ENCODE measurements at places on chromosomes 11 and 22. TPM values are rescaled to one million over a fixed set of nuclear protein-coding genes. Genes with fewer than 3 reads are reported as not detected.
A peak's percentile ranks its signal among the peaks of the same experiment; 100 is the strongest.

GRCh38 chr22:37684803-37685615 lies 1.1 kb upstream of the NOL12 start:
- no peak for DNase-seq

GRCh38 chr11:61116426-61117167 lies 14.3 kb downstream of the CD5 start:
- no peak for DNase-seq

GRCh38 chr22:44211256-44211945 lies 30.7 kb downstream of the PARVG start:
- peak; percentile 93 for DNase-seq

- no peak for DNase-seq
Measured at GRCh38 chr11:77069969-77070582, 3.3 kb downstream of the CAPN5 start.

- no peak for DNase-seq
Measured at GRCh38 chr22:39236321-39237317, 8.2 kb downstream of the PDGFB start.

GRCh38 chr22:29820961-29821290 lies 17.1 kb downstream of the ASCC2 start:
- DNase-seq, result no peak

DNA sequence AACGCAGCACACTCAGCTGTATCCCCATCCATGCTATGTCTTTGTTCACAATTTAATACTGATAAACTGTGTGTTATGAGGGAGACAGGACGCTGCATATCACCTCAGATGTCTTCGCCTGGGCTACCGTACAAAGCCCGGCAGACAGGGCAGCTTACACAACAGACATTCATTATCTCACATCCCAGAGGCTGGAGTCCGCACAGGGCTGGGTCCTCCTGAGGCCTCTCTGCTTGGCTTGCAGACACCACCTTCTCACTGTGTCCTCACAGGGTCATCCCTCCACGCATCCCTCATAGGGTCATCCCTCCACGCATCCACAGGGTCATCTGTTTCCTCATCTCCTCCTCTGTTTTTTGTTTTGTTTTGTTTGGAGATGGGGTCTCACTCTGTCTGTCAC lies 61.2 kb downstream of the SHANK2 start:
- no peak for DNase-seq

DNA sequence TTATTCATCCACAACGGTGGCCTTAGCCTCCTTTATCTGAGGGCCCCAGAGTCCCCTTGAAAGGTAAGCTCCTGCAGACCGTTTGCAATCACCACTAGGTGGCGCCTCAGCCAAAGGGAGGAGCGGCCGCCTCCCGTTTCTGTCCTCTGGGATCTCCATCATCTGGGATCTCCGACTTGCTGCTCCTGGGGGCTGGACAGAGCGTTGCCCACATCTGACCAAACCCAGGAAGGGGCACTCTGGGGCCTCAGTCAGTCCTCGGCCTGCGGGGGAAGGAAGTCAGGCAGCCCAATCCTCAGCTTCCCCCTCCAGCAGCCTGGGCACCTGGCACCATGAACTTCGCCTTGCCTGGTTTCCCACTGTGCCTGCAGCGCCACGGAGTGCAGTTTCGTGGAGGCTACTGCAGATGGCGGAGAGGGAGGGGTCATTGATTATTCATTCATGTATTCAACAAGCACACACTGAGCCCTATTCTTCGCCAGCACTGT lies 23.5 kb downstream of the TP53I11 start:
- DNase-seq, result no peak

DNA sequence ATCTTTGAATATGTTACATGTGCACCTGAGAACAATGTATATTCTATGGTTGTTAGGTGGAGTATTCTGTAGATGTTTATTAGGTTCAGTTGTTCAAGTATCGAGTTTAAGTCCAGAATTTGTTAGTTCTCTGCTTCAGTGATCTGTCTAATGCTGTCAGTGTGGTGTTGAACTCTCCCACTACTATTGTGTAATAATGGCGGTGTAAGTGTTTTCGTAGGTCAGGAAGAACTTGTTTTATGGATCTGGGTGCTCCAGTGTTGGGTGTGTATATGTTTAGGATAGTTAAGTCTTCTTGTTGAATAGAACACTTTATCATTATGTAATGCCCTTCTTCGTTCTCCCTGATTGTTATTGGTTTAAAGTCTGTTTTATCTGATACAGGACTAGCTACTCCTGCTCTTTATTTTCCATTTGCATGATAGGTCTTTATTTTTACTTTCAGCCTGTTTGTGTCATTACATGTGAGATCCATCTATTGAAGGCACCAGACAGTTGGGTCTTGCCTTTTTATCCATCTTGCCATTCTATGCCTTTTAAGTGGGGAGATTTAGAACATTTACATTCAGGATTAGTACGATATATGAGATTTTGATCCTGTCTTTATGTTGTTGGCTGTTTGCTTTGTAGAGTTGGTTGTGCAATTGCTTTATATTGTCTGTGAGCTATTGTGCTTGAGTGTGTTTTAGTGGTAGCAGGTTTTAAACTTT lies 121.6 kb downstream of the DDX10 start:
- DNase-seq, result no peak

- no peak for DNase-seq
Measured at GRCh38 chr22:42288791-42289190, 18.3 kb upstream of the TCF20 start.

GRCh38 chr22:47995264-47995627 lies 1232.8 kb downstream of the TBC1D22A start:
- peak; percentile 22 for DNase-seq

GRCh38 chr11:57746920-57747319 lies 4.7 kb downstream of the BTBD18 start:
- no peak for DNase-seq

- no peak for DNase-seq
Measured at GRCh38 chr11:57294225-57295131, 30.3 kb downstream of the TNKS1BP1 start.

- DNase-seq, result no peak
Measured at GRCh38 chr22:41368543-41369423, 13.0 kb upstream of the TEF start.

DNA sequence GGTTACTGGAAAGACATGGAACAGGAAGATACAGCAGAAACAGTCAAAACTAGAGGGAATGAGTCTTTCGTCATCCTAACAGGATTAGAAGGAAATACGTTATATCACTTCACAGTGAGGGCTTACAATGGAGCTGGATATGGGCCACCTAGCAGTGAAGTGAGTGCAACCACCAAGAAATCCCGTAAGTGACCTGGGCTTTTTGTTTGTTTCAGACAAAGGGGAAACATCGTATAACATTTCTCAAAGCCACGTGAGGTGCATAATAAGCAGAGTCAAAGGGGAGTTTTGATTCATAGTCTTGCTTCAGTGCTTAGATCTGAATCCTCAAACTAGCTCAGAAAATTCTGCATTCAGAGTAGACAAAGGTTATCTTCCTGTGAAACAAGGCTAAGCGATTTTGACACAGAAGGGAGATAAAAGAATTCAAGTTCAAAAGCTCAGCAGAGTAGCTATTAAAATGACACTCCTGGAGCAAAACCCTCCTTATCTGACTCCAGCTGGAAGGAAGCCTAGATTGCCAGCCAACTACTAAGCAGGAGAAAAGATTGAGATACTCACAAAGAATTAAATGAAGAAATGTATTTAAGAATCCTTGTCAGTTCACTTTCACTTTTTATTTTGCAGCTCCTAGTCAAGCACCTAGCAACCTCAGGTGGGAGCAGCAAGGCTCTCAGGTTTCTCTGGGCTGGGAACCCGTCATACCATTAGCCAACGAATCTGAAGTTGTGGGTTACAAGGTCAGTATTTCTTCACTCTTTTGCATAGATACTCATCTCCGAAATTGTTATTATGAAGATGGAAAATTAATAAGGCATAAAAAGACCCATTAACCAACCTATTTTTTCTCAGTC lies 346.4 kb upstream of the ARHGAP42 start:
- no peak for DNase-seq

DNA sequence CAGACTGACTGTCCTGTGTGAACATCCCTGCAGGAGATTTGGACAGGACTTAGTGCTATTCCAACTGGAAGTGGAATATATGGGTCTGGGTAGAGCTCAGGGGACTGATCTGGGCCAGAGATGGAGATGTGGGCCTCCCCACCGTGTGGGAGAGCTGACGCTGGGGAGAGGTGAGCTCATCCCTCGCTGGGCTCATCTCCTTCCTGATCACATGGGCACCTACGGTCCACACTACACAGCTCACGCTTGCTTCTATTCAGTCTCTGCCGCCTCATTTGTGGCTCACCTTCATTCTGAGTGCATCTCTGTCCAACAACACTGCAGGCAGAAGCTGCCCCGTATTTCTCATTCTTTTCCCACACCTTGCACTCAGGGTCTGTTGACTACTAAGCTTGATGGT lies 16.6 kb upstream of the RAB1B start:
- no peak for DNase-seq

- no peak for DNase-seq
Measured at GRCh38 chr22:47918276-47918921, 1155.9 kb downstream of the TBC1D22A start.

The CWF19L2 gene
- total RNA-seq, result 14.5 TPM

The MCHR1 gene
- total RNA-seq, result not detected

The ELF5 gene
- not detected for total RNA-seq

The AQP11 gene
- total RNA-seq, result 1.7 TPM

The DGCR6 gene
- 1.5 TPM for total RNA-seq

The RFPL2 gene
- not detected for total RNA-seq

The SNX32 gene
- total RNA-seq, result 1.5 TPM

The PHRF1 gene
- 26.0 TPM for total RNA-seq

The DAGLA gene
- total RNA-seq, result 1.5 TPM

The MS4A1 gene
- not detected for total RNA-seq

The DEUP1 gene
- not detected for total RNA-seq

The ADAMTS8 gene
- total RNA-seq, result 1.5 TPM

All from vagina (tissue), 2 donors.